ENCODE measurements at places on chromosomes 2 and 18. TPM values are rescaled to one million over a fixed set of nuclear protein-coding genes. Genes with fewer than 3 reads are reported as not detected.

PLCD4 gene
- polyA plus RNA-seq: 66.1 TPM

ANTXR1 gene
- 148 TPM for polyA plus RNA-seq

DNA sequence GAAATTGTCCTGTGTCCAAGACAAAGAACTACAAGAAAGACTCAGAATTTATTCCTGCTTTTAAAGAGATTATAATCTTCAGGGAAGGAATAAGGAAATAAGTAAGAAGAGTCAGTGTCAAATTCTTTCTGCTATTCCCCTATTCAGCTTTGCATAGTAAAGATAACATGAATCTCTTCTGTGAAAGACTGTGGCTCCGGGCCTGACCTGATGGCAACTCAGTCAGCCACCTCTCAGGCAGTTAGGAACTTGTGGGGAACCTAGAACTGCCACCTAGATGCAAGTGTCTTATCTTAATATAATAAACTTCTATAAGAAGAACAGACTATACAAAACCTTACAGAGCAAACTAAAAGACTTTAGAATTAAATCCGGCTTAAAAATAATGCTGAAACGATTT lies 382.0 kb downstream of the RAD51AP2 start:
- DNase-seq: no peak

DNA sequence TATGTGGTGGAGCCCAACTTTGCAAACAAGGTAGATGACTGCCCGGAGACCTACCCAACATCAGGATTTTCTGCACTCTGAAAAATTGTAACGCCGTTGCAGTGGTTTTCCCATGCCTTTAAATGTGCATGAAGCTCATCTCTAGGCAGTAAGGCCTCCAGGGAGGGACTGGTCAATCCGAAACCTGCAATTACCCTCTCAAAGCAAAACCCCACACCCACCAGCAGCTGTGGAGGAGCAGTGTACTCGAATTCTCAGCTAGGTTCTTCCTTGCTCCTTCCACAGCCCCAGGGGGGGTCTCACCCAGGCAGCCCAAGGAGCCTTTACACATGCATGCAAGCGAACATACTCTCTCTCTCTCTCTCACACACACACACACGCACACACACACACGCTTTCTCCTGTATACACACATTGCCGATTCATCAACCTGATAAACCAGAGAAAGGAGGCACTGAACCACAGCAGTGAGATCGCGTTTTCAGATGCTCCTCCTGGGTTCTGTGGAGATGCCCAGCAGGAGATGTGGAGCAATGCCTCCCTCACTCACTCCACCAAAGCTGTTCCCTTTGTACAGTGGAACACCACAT lies 109.2 kb downstream of the VIT start:
- DNase-seq: no peak
